ENCODE measurements at places on chromosomes 12 and 14. TPM values are rescaled to one million over a fixed set of nuclear protein-coding genes. Genes with fewer than 3 reads are reported as not detected.

Gene CLMN
- 3.2 TPM for total RNA-seq

Gene IAPP
- total RNA-seq = not detected

Gene CELA1
- total RNA-seq = not detected

Gene CLEC2D
- 10.1 TPM for total RNA-seq

Gene LRRC10
- total RNA-seq = not detected

Gene OR6C68
- total RNA-seq = not detected

Gene TSPAN19
- total RNA-seq = 0.92 TPM

Gene SHMT2
- total RNA-seq = 25.1 TPM

Gene KRT6C
- total RNA-seq = not detected

Gene PRB2
- not detected for total RNA-seq

Gene ADCK1
- 8.5 TPM for total RNA-seq

Gene ESRRB
- total RNA-seq = 0.92 TPM

Gene SIX6
- 0.69 TPM for total RNA-seq

Gene LTB4R2
- total RNA-seq = 1.8 TPM

Gene TMPRSS12
- total RNA-seq = not detected

Gene PRPH
- 1.4 TPM for total RNA-seq

Gene OR6C2
- not detected for total RNA-seq

Gene FSCB
- not detected for total RNA-seq

Gene TROAP
- total RNA-seq = 6.5 TPM

Gene ST8SIA1
- 33.4 TPM for total RNA-seq

Gene KLHL33
- total RNA-seq = 0.23 TPM

Gene CD4
- 4.8 TPM for total RNA-seq

Gene PZP
- 0.23 TPM for total RNA-seq

Gene ACVRL1
- 8.8 TPM for total RNA-seq

Gene APOLD1
- total RNA-seq = 26.1 TPM

Gene KCTD10
- total RNA-seq = 42.4 TPM

Gene KRT71
- total RNA-seq = not detected

Gene NYNRIN
- 13.8 TPM for total RNA-seq

Gene P2RX2
- total RNA-seq = not detected

Gene TM7SF3
- 116 TPM for total RNA-seq

Gene TAS2R31
- 8.1 TPM for total RNA-seq

Gene AMN
- total RNA-seq = 0.23 TPM

Gene OTUB2
- 11.3 TPM for total RNA-seq

Gene CCNT1
- 39.2 TPM for total RNA-seq

Gene FBXO33
- 17.8 TPM for total RNA-seq

Gene LRTM2
- total RNA-seq = 11.3 TPM

Gene FGF6
- total RNA-seq = not detected

Gene MYO1H
- 1.4 TPM for total RNA-seq

Gene RTL1
- total RNA-seq = 0.92 TPM

Gene KRT78
- not detected for total RNA-seq

Gene FAM161B
- total RNA-seq = 20.3 TPM

Gene DNAJC22
- 0.92 TPM for total RNA-seq

Gene E2F7
- 2.3 TPM for total RNA-seq

Gene GRIN2B
- 97.1 TPM for total RNA-seq

Gene WNT5B
- total RNA-seq = 18.7 TPM

Gene PTPRQ
- total RNA-seq = 2.5 TPM

Gene FAM181A
- 6.7 TPM for total RNA-seq

Gene DDN
- total RNA-seq = 15.0 TPM

Gene GPR162
- total RNA-seq = 87.9 TPM

Gene KRT83
- total RNA-seq = not detected

Gene PPFIA2
- total RNA-seq = 143 TPM

Gene KLRD1
- total RNA-seq = under 0.01 TPM

Gene GPR65
- 0.23 TPM for total RNA-seq

Gene SLC17A8
- 10.1 TPM for total RNA-seq

Gene DEGS2
- 1.6 TPM for total RNA-seq

Gene TAPBPL
- total RNA-seq = 2.8 TPM
